ENCODE measurements at places on chromosomes 4 and X.

DNA sequence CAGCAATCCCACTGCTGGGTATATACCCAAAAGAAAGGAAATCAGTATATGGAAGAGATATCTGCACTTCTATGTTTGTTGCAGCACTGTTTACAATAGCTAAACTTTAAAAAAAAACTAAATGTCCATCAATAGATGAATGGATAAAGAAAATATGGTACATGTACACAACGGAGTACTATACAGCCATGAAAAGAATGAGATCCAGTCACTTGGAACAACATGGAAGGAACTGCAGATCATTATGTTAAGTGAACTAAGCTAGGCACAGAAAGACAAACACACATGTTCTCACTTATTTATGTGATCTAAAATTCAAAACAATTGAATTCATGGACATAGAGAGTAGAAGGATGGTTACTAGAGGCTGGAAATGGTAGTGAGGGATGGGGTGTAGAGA is 400.7 kb downstream of the ZNF674 start:
- no peak for DNase-seq

DNA sequence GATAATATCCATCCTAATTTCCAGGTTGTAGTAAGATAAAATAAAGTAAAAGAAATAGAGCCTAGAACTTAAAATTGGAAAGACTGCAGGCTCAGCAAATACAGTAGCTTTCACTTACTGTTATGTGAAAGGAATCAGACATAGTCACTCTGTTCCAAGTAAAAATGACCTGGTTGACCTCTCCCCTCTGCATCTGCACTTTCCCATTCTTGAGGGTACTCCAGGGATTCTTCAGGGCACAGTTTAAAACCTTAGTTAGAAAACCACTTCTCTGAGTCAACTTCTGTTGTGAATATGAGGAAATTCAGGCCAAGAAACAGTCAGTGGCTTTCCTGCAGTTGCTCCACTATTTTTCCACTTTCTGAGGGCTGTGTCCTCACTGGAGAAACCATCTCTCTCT is 42.9 kb downstream of the FRAS1 start:
- no peak for DNase-seq

DNA sequence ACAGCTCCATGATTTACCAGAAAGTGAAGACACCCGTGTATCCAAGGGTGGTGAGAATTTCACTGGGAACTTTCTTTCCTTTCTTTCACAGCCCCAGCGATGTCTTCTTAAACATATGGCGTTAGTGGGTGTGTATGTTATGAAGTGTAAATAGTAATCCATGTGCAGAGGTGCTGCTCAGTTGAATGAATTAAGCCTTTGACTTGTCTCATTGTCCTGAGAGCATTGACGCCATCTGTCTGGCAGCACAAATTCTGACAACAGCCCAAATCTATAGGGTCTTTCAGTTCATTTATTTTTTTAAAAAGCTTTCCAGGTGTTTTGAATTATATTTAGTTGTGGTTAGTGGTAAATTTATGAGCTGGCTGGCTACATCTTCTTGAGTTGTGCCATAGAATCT is 69.4 kb downstream of the CLCN5 start:
- no peak for DNase-seq

DNA sequence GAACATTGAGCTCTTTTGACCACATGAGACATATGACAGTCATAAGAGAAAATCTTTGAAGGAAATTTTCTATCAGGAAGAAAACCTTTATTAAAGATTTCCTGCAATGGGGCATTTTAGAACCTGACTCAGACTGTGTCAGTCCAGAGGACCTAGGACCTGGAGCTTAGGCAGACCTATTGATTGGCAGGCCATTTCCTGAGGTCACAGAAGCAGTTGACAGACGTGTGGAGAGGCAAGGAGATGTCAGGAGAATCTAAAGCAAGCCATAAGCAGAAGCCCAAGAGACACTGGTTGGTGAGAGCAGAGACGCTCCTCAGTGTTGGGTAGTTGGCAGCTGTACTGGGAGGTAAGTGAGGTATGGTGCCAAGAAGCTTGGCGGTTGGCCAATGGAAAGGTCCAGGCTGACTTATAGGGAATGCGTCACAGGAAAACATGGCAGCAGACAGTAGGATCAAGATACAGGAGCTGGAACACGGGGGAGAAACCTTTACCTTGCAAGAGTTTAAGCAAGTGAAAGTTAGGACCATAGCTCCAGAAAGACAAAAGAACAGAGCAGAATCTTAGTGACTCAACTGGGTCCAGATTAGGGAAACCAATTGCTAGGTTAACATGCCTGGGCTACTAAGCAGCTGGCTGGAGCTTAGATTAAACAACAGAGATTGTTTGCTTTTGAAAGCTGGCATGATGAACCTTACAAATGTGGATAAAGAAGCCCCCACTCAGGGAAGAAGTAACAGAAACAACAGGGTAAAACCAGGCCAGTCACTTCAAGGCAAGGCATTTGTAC is 18.6 kb downstream of the PALLD start:
- DNase-seq: no peak
